ENCODE measurements at places on chromosomes 7 and 10.

- peak; percentile 35 for DNase-seq
Observed at GRCh38 chr10:482848-483247, 206.6 kb downstream of the DIP2C start.

GRCh38 chr10:3258394-3258793 lies 85.8 kb upstream of the PITRM1 start:
- DNase-seq, result no peak

GRCh38 chr7:95536656-95537311 lies 51.0 kb downstream of the ASB4 start:
- DNase-seq, result no peak

GRCh38 chr7:44268671-44269070 lies 56.7 kb downstream of the CAMK2B start:
- DNase-seq, result no peak

DNA sequence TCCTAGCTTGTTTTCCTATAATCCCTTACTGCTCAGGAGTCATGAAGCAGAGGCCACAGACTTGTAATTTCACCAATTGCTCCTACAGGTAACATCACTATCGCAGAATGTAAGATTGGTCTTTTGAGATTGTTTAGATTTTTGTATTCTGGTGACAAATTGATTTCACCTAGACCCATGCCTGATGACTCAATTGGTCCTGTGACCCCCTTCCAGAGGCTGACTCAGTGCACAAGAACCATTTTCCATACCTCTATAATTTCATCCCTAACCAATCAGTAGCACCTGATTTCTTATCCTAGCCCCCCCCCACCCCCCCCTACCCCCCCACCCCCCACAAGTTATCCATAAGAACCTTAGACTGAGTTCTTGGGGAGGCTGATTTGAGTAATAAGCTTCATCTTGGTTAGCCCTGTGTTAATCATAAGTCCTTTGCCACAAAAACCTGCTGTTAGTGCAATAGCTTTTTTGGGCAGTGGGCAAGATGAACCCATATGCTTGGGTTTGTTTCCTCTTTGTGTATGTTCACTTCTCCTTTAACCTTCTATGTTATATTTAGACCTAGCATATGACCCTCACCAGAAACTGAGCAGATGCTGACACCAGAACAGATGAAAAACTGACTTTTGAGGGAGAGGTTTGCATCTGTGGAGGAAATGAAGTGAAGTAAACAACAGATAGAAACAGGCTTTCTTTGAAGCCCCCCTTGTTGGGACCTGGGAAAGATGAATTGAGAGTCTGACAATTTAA lies 187.1 kb downstream of the KIF20B start:
- DNase-seq, result no peak
